ENCODE measurements at places on chromosomes 12 and 14.

GRCh38 chr12:19614601-19615383, 175.5 kb downstream of the AEBP2 start:
- DNase-seq, result no peak

- DNase-seq, result no peak
Observed at GRCh38 chr14:48914921-48915320, 671.3 kb downstream of the RPS29 start.

DNA sequence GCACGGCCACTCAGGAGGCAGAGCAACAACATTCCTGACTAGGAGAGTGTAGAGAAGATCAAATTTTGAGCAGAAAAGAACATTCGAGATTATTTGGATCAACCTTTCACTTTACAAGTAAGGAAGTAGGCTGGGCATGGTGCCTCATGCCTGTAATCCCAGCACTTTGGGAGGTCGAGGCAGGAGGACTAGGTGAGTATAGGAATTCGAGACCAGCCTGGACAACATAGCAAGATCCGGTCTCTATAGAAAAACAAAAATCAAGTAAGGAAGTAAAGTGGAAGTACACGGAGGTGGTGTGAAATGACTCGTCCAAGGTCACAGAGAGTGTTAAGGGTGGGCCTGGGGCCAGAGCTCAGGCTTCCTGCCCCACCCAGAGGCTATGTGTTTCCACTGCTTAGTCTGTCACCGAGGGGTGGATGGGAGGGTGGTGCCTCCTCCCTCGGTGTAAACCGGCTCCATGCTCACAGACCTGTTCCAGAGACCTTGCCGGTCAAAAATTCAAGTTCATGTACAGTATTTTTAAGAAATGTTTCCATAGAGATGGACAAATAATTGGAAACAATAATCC, 51.9 kb downstream of the MAP1LC3B2 start:
- DNase-seq, result no peak

- no peak for DNase-seq
Observed at GRCh38 chr14:21308479-21309237, 28.8 kb downstream of the RPGRIP1 start.

DNA sequence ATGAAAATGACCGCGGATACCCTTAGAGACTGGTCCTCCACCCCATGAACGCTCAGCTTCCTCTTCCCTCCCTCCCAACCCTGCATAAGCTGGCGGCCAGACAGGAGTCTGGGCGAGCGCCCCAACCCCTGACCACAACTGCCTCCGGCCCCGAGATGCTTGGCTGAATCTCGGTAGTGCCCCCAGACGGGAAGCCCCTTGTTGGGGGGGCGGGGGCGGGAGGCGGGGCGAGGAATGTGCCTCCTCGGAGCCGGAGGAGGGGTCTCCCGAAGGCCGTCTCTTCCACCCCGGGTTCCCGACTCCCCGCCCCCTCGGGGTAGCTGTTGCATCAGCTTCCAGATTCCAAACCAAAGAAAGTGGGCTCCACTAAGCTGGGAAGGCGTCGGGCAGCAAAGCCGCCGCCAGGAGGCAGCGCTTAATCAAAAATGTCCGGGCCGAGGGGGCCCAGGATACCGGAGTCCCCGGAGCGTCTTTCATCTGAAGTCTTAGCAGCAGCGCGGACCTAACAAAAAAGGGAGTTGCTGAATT, 7.1 kb upstream of the MRPL52 start:
- DNase-seq, result peak; percentile 76

DNA sequence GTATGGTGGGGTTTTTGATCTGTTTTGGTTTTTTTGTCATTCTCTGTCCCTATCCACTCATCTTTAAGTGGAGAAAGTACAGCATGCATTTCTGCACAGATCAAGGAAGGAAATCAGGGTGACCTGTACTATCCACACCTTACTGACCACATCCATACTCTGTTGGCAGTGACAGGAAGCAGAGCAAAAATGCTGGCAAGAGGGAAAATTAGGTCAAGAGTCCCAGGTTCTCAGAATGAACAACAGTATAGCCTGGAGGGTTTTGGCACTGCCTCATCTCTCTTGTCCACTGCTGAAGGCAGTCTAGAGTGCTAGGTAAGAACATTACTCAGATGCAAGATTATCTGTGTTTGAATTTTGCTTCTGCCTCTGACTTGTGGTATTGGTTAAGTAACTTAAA, 70.7 kb downstream of the TAOK3 start:
- DNase-seq, result no peak

DNA sequence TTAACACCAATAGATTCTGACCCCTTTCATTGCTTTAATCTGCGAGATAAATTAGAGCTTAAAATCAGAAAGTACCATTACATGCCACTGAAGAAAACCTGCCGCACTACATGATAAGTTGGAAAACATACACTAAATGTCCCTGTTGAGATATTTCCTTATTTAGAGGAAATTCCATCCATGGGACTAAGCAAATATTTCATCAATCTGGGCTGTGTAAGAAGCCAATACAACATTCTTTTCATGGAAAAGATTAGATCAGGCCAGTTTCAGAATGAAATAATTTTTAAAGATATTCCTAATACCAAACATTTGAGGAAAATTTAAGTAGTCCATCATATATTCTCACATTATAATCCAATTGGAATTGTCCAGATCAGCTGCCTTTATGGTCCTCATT, 112.8 kb downstream of the LLPH start:
- no peak for DNase-seq

GRCh38 chr14:34257505-34257904, 204.5 kb downstream of the SPTSSA start:
- DNase-seq, result no peak

- no peak for DNase-seq
Observed at GRCh38 chr12:116010467-116010866, 267.0 kb downstream of the MED13L start.

- no peak for DNase-seq
Observed at GRCh38 chr12:10094646-10095395, 4.0 kb downstream of the CLEC1A start.

DNA sequence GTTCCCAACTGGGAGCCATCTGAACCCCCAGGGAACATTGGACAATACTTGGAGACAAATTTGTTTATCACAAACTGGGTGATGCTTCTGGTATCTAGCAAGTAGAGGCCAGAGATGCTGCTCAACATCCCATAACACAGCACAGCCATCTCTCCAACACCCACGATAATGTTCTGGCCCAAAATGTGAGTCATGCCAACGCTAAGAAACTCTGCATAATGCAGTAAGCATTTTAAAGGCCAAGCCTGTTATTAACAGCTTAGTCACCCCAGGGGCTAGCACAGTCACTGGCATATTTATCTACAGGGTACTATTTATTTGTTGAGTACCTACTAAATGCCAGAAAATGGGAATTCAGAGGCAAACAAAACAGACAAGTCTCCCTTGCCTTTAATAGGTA, 873.1 kb upstream of the TMEM132C start:
- no peak for DNase-seq

DNA sequence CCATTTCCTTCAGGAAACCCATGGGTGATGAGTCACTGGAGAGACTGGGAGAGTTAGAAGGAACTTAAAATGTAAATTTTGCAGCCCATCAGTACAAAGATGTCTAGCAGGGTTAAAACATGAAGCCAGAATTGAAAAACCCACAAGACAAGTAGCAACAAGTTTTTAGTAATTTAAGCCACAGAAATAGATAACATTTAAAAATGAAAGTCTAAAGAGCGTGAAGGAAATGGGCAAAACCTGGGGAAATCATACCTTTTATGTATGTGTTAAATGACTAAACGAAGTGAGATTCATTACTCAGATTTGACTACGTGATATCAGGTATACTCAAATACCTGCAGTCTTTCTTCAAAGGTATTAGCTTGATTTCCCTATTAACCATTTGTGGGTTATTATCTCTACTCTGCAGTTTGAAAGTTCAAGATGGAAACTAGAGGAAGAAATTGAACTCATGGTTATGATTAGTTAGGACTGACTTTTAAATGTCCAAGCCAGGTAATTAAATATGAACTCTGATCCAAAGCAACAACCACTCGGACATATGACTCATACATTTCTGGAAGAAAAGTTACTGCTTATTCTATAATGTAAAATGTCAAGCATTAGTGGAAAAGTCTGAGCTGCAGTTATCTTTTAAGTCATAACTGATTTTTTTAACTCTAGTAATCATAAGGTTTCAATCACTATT, 84.1 kb downstream of the ITPR2 start:
- peak; percentile 19 for DNase-seq

GRCh38 chr14:71773898-71774481, 158.2 kb upstream of the RGS6 start:
- DNase-seq, result no peak

DNA sequence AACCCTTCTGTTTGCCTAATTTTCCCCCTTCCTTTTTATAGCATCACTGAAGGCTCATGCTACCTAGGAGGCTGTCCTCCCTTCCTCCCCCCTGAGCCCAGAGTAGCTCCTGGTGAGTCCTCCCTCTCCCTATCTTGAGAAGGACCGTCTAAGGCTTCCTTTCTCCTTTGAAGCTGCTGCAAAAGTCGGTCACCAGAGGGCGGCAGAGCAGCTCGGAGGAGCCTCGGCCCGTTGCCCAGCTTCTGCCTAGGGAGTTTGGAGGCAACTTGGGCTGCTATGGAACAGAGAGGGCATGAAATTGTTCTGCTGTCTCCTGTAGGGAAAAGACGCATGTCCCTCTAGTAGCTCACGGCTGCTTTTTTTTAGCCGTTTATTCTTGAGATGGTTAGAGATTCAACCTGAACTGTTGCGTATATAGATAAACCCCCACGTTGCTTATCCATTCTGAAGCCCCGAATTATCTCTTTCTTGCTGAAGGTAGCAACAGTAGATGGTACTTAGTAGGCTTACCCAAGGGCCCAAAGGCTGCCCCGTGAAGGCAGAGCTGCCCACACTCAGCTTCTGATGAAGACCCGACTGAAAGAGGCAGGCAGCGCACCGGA, 5.7 kb downstream of the WNT5B start:
- DNase-seq, result no peak

GRCh38 chr14:39731912-39732311, 299.7 kb upstream of the FBXO33 start:
- DNase-seq, result no peak

DNA sequence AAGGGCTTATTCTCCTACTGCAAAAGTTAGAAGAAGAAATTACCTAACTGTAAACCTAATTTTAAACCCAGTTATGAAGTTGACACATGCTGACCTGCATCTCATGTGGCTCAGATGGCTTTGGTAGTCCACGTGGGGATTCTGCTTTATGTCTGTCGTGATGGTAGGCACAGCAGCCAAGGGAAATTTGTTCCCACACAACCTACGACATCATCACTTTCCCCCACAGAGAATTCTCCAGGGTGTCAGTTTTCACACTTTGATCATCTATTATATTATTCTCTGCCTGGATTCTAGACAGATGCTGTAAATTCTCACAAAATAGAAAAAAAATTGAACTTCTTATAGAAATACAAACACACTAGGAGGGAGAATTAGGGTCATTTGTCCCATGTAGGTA, 70.6 kb downstream of the PTHLH start:
- DNase-seq, result no peak

Measured in HS-27A (cell line).